ENCODE measurements at places on chromosomes 13 and 19. TPM values are rescaled to one million over a fixed set of nuclear protein-coding genes. Genes with fewer than 3 reads are reported as not detected.

GRCh38 chr19:8430650-8431049 is 14.1 kb upstream of the HNRNPM start:
- DNase-seq: no peak

DNA sequence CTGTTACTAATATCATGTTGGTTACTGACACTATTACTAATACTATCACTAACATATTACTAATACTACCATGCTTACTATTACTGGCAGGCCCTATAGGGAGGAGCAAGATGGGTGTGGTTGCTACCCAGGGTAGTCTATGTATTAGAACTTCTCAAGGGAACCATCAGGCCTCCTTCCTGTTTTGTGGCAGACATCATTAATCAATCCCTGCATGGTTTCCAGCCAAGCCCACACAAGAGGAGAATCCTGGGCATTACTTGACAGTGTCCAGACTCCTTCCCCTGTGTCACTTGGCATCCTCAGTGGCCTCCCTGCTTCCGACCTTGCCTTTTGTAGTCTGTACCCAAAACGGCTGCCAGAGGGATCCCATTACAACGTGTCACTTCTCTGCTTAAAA is 8.9 kb downstream of the HAS1 start:
- no peak for DNase-seq

GRCh38 chr13:33509642-33510229 is 224.2 kb upstream of the STARD13 start:
- peak; percentile 90 for DNase-seq

The ZNF823 gene
- total RNA-seq: 9.1 TPM

GRCh38 chr13:76717092-76717491 is 169.1 kb downstream of the KCTD12 start:
- DNase-seq: no peak

DNA sequence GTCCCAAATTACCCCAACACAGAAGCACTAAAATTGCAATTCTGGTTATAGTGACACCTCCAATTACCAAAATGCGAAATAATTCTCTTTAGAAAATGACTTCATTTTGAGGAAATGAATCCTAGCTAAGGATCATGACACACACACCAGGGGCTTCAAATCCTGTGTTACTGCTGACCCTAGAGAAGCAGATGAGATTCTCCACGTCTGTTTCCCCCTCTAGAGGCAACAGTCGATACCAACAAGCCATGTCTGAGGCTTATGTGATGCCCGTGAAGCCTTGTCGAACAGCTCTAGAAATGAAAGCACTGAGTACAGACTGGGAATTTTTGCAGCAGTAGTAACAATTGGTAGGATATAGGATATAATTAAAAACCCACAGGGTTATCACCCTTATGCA is 153.6 kb upstream of the TMTC4 start:
- no peak for DNase-seq

DNA sequence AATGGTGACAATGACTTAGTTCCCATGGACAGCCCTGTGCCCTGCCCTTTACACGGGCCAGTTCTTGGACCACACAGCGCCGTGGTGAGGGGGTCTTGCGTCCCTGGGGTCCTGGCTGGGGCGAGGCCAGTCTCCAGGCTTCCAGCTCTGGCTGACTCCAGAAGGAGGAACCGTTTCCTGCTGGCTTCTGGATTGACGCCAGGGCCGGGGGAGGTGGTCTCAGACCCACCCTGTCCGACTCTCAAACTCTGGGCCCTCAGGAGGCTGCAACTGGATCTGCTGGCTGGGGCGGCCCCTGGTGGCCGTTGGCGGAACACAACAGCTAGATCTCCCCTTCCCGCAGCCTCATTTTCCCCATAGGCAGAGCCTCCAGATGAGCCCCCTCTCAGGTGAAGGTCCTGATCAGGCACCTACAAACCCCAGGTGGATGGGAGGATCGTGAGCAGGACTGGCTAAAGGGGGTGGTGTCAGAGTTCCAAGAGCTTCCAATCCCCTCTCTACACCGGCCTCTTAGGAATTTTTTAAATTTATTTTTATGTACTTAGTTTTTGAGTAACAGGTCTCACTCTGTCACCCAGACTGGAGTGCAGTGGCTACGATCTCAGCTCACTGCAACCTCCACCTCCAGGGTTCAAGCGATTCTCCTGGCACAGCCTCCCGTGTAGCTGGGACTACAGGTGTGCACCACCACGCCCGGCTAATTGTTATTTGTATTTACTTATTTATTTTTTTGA is 8.0 kb downstream of the CCDC194 start:
- no peak for DNase-seq

The PRODH2 gene
- total RNA-seq: not detected

GRCh38 chr19:14404312-14404711 is 14.8 kb downstream of the DDX39A start:
- DNase-seq: no peak

- no peak for DNase-seq
Observed at GRCh38 chr13:43770871-43771270, 15.9 kb downstream of the ENOX1 start.

All from dermis microvascular lymphatic vessel endothelial cell (primary cell).